ENCODE measurements at places on chromosomes 2 and 18.

DNA sequence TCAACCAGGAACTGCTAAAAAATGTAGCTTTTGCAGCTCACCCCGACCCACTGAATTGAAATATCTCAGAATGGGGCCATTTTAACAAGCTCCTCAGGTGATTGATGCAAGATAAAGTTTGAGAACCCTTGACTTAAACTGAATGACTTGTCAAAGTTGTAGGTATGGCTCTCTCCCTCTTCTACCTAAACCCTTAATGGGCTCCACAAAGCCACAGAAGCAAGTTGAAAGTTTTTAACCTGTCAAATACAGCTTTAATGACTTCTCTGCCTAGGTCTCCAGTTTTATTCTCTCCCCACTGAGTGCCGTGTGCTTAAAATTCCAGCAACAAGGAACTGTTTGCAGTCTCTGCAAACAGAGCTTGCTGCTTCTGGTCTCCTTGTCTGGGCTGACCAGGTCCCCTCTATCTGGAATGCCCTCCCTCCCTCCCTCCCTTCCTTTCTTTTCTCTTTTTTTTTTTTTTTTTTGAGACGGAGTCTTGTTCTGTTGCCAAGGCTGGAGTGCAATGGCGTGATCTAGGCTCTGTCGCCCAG, 19.7 kb upstream of the RNF125 start:
- DNase-seq: no peak

GRCh38 chr2:159228081-159228581, 58.4 kb downstream of the WDSUB1 start:
- DNase-seq: no peak

GRCh38 chr18:26181343-26181826, 44.9 kb upstream of the TAF4B start:
- no peak for DNase-seq

GRCh38 chr2:176285321-176285720, 16.1 kb downstream of the MTX2 start:
- DNase-seq: no peak

DNA sequence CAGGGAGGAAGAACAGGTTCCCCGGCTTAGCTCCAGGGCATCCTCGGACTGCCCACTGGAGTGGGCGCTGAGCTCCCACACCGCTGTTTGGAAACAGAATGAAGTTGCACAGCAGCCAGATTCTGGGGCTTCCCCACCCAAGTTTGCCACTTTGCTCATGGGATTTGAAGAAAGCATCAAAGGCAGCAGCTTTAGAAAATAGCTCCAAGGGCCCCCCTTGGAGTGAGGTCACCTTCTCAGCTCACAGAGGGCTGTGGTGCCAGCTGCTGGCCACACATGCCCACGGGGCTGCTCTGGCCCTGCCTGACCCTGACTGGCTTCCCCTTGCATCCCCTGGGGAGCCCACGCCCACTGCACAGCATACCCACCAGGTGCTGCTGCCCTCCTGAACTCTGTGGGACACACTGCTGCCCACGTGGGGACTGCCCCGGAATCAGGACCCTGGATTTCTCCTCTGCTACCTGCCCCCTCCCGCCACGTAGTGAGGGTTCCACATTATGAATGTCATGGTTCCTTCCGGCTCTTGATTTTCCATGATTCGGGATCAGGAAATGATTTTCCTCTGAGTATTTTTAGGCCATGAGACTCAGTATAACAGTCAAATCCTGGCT, 70.3 kb downstream of the TGOLN2 start:
- DNase-seq: no peak

DNA sequence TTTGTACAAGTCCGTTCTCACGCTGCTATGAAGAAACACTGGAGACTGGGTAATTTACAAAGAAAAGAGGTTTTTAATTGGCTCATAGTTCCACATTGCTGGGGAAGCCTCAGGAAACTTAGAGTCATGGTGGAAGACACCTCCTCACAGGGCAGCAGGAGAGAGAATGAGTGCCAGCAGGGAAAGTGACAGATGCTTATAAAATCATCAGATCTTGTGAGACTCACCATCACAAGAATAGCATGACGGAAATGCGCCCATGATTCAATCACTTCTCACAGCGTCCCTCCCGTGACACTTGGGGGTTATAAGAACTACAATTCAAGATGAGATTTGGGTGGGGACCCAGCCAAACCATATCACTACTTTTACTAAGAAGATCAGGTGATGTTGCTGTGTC, 285.8 kb downstream of the TMX3 start:
- DNase-seq: no peak

Measured in stimulated activated CD8-positive, alpha-beta memory T cell treated with anti-CD3 and anti-CD28 coated beads, Interleukin-15, amount 100 ng/mL, for 48 hours (primary cell).